ENCODE measurements at places on chromosomes 6 and 20.
A peak's percentile ranks its signal among the peaks of the same experiment; 100 is the strongest.

GRCh38 chr6:88358846-88359245 is 192.7 kb upstream of the CNR1 start:
- DNase-seq, result no peak

- no peak for DNase-seq
These were observed 27.9 kb downstream of the NTSR1 start for GRCh38 chr20:62736407-62737071.

- no peak for DNase-seq
These were observed 20.1 kb upstream of the ISM1 start for GRCh38 chr20:13200767-13201500.

- no peak for DNase-seq
These were observed 81.9 kb downstream of the FIG4 start for GRCh38 chr6:109772883-109773431.

GRCh38 chr6:26269531-26270485 is 95.2 kb upstream of the BTN3A2 start:
- peak; percentile 30 for DNase-seq

DNA sequence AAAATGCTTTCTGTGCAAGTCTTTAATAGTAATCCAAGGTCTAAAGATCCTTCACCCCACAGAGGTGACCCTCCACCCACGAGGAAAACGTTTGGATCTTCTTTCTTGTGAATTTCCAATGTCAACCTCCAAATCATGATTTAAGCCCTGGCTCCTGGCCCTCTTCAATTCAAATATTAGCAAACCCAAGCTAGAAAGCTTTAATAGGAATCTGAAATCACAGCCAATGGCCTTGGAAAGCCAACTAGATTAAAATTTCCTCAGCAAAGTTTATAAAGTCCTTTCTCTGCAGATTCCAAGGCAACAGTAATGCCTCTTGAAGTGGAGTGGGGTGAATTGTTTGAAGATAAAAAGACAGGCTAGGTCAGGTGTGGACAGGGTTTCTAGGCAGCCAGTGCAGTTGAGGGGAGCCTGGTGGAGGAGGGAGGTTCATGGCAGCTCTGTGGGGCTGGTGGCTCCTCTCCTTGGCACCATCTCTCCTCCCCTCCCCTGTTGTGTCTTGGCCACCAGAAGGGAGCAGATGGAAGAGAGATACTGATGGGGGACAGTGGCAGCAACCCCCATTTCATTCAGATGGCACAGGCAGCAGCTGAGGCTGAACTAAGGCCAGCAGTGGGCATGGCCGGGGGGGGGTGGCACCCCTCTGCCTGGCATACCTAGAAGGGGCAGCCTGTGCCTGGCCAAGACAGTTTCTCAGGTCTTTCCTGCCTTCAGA is 12.0 kb upstream of the UQCC2 start:
- DNase-seq, result no peak

DNA sequence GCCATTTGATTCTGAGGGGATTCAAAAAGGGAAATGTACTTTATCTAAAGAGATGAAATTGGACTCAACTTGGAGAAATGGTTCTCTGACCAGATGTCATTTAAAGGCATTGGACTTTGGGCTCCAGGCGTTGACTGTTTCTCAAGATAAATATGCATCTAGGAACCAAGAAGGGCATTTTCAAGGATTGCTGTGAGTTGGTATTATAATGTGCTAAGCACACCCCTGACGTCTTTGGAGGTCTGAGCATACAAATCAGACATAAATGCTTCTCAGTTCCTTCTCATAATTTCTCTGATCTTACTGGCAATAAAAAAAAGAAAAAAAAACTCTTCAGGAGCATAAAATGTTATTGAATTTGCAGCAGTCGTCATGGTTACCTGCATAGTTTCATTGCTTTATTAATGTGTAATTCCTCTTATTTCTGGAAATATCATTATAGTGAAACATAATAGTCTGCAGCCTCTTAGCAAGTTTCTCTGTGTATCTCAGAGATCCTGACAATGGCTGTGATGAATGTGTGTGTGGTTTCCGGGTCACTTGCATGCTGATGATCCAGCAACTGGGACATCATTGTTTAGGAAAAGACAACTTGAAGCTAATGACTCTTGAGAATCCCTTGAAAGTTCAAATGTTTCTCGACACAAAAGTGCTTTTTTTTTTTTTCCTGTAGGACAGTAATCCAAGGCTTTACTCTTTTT is 136.0 kb downstream of the AIG1 start:
- no peak for DNase-seq

DNA sequence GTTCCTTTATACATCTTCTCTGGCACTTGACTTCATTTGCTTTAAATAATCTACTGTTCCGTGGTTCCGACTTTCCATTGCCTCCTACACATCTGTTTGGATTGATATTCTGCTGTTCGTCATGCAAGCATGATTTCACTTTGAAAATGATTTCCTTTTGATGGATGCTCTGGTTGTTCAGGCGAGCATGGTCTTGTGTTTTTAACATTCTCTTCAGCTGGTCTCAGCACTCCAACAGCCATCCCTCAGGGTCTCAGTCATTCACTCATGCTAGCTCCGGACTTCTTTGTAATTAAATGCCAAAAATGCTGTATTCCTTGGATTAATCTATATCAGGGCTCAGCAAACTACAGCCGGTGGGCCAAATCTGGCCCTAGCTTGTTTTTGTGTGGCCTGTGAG is 27.2 kb upstream of the SPACA1 start:
- DNase-seq, result no peak

DNA sequence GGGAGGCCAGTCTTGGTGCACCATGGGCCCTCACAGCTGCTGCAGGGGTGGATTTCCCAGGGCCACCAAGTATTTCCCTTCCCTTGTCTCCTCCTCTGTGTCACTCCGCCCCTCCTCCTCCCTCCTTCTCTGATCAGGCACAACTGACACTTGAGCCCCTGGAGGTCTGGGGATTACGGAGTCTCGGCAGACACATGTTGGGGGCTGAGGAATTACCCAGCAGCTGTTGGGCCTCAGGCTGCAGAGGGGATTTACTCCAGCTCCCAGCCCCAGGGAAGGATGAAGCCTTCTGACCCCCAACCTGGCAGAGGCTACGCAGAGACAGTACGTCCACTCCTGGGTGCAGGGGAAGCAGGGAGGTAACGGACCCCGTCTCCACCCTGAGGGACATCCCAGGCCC is 420.5 kb upstream of the SULF2 start:
- no peak for DNase-seq

DNA sequence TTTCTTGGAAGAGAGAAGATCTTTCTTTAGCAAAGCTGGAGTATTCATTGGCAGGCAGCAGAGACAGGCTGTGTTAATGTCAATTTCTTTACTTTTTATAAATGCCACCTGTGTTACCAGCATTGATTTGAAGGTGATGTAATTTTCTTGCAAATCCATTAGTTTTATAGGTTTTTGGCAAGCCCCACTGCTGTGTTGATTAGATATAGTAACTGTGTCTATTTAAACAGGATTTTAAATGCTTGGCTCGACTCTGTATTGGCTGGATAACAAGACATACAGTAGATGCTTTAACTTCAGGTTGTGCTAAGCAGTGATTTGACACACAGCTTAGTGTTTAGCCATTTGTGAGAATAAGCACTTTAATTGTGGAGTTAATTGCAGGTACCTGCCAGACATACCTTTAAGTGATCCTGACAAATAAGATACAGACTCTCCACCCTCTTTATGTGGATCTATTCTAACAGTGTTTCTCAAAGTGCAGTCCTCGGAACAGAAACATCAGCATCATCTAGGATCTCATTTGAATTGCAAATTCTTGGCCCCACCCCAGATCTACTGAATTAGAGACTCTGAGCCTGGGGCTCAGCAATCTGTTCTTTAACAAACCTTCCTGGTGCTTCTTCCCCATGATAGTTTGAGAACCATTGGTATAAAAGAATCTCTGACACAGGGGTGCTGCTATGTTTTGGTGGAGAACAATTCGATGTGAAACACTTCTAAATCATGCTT is 397.5 kb downstream of the HDGFL1 start:
- no peak for DNase-seq

DNA sequence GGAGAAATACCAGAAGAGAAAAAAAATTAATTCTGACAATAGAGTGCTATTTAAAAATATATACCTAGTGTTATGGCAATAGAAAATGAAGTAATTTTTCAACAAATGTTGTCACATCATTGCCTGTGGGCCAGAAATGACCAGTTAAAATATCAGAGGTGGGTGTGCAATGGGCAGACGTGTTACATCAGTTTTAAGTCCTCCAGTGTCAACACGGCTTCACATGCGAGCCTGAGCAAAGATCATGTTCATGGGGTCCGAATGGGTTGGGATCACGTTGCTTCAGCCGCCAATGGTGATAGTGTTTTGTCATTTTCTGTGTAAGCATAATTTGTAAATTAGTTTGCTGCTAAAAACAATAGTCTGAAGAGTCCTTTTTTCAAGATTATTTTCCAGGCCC is 27.5 kb downstream of the TMEM200A start:
- DNase-seq, result no peak

DNA sequence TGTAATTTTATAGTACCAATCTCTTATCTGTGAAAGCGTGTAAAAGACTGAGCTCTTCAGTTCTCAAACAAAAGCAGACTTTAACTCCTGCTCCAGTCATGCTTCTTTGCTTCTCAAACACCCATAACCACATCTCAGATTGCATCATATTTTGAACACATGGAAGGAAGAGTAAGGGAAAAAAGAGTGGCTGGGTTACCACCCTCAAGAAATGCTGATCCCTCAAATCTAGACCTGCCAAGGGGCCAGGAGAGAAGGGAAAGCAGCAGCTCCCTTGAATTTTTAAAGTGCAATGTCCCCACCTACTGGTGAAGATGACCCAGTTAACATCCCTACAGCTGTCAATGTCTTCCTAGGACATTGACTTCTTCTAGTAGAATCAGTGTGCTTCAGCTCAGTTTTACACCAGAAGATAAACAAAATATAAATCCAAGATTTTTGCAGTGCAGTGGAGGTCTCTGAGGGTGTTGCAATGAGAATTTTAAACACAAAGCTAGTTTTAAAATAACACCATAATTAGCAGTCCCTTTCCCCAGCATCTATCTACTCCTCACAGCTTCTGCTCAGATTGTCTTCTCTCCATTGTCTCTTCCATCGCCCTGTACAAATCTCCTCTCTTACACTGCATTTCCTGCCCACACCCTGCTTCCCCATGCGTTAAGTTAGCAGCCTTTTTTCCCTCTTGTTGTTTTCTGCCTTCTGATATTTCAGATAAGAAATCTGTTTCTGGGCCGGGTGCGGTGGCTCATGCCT is 22.6 kb upstream of the HLA-DQB2 start:
- DNase-seq, result peak; percentile 24

DNA sequence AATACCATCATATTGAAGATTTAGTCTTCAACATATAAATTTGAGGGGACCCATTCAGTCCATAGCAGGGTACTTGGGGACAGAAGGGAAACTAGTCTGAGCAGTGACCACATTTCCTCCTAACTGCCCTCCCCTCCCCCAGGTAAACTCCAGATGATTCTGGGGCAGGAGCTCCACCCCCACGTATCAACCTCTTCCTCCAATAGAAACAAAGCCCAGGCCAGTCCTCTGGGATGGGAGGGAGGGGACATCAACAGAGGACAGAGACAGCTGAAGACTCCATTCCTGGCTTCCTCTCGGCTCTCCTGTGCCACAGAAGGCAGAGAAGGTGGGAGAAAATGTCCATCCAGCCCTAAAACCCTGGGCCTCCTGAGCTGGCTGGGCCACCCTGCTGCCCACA is 85.0 kb upstream of the TOP1 start:
- DNase-seq, result no peak

- DNase-seq, result no peak
These were observed 11.7 kb upstream of the SIRPB1 start for GRCh38 chr20:1631309-1632151.

DNA sequence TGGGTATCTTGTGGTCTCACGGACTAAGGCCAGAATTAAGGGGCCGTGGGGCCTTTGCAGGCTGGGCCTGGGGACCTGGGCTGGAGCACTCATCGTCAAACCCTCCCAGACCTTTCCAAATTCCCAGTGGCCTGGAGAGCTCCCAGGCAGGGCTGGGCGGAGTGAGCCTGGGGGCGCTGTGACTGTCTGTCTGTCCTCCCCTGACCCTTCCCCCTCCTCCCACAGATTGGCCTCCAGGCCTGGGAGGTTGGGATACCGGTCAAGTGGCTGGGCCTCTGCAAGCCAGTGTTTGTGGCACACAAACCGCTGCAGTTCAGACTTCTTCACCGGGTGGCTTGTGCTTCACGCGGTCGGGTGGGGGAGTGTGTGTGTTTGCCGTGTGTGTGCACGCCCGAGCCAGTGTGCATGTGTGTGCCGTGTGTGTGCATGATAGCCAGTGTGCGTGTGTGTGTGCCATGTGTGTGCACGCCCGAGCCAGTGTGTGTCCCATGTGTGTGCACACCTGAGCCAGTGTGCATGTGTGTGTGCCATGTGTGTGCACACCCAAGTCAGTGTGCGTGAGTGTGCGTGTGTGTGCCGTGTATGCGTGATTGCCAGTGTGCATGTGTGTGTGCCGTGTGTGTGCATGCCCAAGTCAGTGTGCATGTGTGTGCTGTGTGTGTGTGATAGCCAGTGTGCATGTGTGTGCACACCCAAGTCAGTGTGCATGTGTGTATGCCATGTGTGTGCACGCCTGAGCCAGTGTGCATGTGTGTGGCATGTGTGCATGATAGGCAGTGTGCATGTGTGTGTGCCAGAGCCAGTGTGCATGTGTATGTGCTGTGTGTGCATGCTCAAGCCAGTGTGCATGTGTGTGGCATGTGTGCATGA is 6.3 kb downstream of the RBBP8NL start:
- DNase-seq, result no peak

DNA sequence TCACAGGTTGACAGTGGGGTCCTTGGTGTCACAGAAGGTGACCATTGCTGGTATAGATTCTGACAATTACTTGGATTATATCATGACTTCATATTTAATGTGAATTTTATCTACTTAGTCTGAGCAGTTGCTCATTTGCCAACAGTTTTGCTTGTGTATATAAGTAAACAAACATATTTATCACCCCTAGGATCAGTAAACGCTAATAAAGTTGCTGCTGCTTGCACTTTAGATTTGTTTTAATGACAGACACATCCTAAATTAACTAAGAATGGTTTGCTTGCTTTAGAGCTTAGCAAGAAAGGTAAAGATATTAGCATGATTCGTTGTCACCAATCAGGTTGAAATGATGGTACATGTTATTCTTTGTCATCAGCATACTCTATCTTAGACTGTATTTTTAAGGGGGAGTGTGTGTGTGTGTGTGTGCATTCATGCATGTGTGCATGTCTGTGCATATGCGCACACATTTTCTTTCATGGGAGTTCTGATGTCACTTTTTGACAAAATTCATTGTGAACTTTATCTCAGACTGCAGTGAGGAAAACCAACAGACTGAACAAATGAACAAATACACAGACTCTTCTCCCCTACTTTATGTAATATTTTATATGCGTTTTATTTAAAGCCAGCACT is 782.6 kb upstream of the FLRT3 start:
- DNase-seq, result no peak

DNA sequence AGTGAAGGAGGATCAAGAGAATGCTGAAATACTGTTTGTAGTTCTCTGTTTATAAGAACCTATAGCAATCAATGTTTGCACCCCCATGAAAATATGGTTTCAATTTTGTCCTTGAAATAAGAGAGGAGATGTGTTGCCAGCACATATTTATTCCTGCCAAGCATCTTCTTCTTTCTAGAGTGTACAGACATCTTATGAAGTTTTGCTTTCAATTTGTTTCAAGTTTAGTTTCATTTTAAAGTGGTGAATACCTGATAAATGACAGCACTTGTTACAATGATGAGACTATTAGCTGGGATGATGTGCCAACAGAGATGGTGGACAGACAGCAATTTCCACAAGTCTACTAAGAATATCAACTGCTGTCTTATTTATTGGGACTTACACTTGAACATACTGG is 39.2 kb upstream of the CENPW start:
- DNase-seq, result no peak

All from activated T-cell treated with anti-CD3 and anti-CD28 coated beads, Interleukin-2, amount 50 U/mL, for 48 hours (primary cell).